Activated T-cell treated with anti-CD3 and anti-CD28 coated beads, Interleukin-2, amount 50 U/mL, for 48 hours (primary cell): ENCODE measurements at places on chromosomes 12 and 14.
A peak's percentile ranks its signal among the peaks of the same experiment; 100 is the strongest.

DNA sequence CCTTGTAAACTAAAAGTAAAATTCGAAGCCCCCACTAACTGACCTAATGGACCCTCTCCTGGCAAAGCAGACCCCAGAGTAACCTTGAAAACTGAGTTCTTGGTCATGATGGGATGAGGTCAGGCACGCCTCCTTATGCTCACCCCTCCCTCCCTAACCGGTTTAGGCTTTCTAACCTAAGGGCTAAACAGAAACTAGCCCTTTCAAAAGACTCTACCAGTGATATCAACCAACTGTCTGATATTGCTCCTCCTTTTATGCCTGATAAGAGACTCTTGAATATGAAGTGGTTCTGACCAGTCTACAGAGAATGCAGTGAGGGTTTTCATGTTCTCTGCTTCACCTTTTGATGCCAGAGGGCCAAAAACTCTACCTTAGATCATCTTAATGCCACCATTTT, 4.8 kb upstream of the LPCAT3 start:
- DNase-seq = no peak

- no peak for DNase-seq
Observed at GRCh38 chr14:47389535-47389934, 285.9 kb downstream of the MDGA2 start.

DNA sequence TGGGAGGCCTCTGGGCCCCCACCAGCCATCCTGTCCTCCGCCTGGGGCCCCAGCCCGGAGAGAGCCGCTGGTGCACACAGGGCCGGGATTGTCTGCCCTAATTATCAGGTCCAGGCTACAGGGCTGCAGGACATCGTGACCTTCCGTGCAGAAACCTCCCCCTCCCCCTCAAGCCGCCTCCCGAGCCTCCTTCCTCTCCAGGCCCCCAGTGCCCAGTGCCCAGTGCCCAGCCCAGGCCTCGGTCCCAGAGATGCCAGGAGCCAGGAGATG, 729 bp upstream of the GAPDH start:
- DNase-seq = peak; percentile 81

- no peak for DNase-seq
Observed at GRCh38 chr12:55629058-55629841, 7.4 kb upstream of the OR10P1 start.

DNA sequence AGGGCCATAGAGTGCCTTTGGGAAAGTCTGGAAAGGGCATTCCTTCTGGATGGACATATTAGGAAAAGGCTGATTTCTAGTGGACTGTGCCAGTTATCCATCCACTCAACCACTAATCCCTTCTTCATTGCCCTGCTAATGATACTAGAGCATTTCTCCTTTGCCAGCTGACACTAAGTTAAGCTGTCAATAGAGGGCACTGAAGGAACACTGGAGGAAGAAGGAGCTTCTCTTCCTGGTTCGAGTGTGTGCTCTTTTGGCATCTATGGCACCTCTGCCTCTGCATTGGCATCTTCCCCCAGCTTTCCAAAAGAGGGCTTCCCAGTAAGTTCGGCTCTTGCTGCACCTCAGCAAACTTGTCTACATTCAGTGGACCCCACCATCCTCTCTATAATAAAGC, 165.4 kb downstream of the DERA start:
- no peak for DNase-seq

DNA sequence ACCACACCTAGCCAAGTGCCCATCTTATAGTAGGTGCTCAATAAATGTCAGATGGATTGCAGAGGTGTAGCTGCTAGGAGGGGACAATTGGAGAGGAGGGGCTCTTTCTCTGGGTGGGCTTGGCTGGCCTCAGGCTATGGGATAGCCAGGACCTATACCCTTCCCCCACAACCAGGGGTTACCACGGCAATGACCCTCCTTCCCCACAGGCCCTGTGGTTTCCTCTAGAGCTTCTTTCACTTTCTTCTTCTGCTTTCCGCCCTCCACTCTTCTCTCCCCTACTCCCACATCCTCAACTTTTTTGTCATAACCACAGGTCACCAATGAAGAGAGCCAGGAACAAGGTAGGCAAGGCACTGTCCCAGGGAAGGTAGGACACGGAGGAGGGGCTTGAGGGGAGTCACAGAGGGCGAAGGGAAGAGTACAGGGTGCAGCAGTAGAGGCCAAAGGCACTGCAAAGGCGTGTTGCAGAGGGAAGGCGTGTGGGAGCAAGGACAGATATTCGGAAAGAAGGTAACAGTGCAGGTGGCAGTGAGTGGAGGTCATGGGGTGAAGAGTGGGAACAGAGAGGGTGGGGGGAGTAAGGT, 1.9 kb upstream of the ITGB7 start:
- peak; percentile 62 for DNase-seq

DNA sequence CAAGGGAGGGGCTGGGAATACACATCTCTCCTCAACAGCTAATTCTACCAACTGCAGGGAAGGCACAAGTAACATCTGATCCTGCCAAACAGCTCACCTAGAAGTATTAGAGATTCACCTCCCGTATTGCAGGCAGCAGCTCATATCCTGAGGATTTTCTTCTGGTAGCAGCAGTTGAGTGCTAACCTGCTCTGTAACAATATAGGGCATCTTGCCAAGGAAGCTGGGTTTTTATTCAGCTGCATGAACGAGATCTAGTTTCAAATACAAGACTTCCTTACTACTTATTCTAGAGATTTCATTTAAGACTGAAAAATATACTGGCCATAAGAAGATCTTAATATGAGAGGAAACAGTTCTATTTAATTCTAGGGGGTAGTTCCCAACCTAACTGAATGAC, 261.4 kb upstream of the USP15 start:
- no peak for DNase-seq

- DNase-seq = no peak
Observed at GRCh38 chr12:119682639-119683252, 14.8 kb downstream of the PRKAB1 start.

DNA sequence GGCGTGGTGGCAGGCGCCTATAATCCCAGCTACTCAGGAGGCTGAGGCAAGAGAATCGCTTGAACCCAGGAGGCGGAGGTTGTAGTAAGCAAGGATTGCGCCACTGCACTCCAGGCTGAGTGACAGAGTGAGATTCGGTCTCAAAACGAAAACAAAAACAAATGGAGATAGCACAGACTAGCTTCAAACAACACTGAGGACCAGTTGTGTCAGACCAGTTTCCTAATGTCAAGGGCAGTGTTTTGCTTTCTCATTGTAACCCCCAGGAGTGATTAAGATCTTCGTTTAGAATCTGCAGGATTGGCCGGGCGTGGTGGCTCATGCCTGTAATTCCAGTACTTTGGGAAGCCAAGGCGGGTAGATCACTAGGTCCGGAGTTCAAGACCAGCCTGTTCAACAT, 18.5 kb downstream of the RPGRIP1 start:
- no peak for DNase-seq

DNA sequence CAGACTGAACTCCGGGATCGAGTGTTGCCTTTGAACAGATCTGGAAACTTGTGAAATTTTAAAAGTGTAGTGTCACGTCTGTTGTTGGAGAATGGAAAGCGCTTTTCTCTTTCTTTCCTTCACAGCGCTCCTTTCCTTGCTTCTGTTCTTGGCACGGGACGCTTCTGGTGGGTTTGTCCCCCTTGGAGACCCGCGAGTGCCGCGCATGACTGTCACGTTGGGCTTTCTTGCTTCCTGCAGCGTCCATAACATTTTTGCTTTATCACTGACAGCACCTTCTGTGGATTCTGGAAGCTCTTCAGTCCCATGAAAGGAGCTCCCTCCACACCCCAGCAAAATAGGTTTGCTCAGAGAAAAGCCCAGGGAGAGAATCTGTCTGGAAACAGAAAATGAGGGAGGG, 193.0 kb upstream of the TMEM132C start:
- no peak for DNase-seq

- no peak for DNase-seq
Observed at GRCh38 chr14:74965486-74966153, 10.2 kb upstream of the PGF start.

DNA sequence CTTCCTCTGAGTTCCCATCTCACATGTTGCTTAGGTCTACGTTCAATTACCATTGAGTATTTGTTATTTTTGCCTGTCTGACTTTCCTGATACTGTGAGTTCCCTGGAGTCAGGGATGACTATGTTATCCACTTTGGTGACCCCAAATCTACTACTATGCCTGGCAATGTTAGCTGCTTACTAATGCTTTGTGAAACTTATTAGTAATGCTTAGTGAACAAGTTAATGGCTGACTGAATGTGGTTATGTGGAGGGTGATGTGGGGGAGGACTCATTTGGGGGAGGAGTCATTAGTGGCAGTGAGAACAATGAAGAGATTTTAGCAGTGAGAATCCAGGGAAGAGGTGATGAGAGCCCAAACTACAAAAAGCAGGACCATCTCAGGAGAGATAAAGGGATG, 121.6 kb downstream of the KTN1 start:
- no peak for DNase-seq

- no peak for DNase-seq
Observed at GRCh38 chr12:58384196-58384595, 442.8 kb downstream of the ATP23 start.

DNA sequence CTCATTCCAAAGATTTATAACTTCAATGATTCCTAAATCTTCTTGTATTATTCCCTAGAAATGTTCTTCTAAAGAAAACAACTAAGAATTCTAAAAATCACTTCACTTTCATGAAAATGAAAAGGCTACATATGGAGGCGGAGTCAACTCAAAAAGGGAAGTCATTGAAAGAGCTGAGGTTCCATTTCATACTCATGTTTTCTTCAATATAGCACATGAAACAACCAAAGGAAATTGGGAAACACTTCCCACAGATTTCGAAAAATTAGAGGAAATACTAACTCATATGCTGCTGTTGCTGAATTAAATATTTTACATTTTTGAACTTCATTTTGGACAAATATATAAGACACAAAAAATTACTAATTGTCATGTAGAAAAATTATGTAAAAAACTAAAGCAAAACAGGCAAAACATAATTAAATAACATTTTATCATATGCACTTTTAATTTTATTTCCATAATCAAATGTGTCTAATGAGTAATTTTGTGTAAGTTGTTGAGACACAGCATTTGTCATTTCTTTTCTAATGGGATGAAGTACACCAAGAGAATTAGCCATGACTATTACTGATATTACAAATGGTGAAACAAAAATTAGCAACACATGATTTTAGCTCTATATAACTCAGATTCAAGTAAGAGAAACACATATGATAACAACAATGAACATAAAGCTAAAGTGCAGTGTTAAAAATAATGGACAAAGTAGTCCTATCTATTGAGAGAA, at the start of gene CD163:
CD163 (minus strand) TSS at position 92 of the 730 bp plus-strand sequence; CDS start at position 5, 87 bp downstream.
- no peak for DNase-seq

GRCh38 chr14:47539031-47539461, 136.4 kb downstream of the MDGA2 start:
- no peak for DNase-seq

- DNase-seq = no peak
Observed at GRCh38 chr12:89797436-89797835, 88.8 kb upstream of the ATP2B1 start.

DNA sequence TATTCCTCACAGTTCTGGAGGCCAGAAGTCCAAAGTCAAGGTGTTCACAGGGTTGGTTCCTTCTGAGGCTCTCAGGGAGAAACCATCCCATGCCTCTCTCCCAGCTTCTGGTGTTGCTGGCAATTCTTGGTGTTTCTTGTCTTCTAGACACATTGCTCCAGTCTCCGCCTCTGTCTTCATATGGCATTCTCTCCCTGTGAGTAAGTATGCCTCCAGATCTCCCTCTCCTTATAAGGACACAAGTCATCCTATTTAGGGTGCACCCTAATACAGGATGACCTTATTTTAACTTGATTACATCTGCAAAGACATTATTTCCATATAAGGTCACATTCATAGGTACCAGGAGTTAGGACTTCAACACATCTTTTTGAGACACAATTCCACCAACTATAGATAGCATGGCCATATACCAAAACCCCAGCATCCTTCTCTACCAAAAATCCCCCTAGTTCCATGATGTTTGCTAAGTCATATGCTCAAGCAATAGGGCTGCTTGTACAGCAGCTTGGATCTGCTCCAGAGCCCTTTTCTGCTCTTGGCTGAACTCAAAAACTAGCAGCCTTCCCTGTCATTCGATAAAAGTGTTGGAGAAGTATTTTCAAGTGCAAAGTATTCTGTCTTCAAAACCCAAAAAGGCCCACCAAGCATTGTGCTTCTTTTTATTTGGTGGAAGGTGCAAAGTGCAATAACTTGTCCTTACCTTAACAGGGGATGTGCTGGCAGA, 79.2 kb upstream of the CMKLR1 start:
- no peak for DNase-seq

DNA sequence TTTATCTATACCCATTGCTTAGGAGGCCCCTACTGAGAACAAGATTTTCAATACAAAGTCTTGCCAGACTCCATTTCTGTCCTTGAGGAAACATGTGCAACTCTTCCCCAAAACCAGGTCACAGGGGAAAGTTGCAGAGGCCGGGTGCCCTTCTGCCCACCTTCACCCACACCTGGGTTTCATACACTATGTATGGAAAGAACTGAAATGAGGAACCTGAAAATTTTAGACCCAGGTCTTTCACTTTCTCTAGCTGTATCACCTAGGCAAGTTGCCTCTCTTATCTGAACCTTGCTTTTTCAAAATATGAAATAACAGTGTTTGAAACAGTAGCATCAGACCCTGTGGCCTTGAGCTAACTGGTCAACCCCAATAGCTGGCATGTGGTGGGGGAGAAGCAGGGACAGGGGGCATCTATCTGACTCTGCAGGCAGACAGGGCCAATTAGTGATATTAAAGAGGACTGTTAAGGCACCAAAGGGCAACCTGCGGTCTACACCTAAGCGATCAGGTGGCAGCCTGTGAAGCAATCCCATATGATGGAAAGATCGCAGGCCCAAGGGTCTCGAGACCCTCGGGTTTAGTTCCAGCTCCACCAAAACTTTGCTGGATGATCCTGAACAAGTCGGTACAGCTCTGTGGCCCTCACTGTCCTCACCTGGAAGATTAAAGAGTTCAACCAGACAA, 346.5 kb downstream of the BCL11B start:
- no peak for DNase-seq

GRCh38 chr12:22334410-22335100, at the start of gene ST8SIA1:
Gene ST8SIA1, minus strand, starts transcription at chr12:22334707. Its CDS starts 475 bp downstream, at chr12:22334232.
- peak; percentile 69 for DNase-seq
